ENCODE measurements at places on chromosomes 4 and X.

- no peak for DNase-seq
These were observed 2025.2 kb downstream of the PCDH7 start for GRCh38 chr4:32745351-32745750.

- DNase-seq: no peak
These were observed 1.2 kb upstream of the GATA1 start for GRCh38 chrX:48785186-48785539.

GRCh38 chrX:54923376-54923775 lies 2.8 kb downstream of the TRO start:
- no peak for DNase-seq

DNA sequence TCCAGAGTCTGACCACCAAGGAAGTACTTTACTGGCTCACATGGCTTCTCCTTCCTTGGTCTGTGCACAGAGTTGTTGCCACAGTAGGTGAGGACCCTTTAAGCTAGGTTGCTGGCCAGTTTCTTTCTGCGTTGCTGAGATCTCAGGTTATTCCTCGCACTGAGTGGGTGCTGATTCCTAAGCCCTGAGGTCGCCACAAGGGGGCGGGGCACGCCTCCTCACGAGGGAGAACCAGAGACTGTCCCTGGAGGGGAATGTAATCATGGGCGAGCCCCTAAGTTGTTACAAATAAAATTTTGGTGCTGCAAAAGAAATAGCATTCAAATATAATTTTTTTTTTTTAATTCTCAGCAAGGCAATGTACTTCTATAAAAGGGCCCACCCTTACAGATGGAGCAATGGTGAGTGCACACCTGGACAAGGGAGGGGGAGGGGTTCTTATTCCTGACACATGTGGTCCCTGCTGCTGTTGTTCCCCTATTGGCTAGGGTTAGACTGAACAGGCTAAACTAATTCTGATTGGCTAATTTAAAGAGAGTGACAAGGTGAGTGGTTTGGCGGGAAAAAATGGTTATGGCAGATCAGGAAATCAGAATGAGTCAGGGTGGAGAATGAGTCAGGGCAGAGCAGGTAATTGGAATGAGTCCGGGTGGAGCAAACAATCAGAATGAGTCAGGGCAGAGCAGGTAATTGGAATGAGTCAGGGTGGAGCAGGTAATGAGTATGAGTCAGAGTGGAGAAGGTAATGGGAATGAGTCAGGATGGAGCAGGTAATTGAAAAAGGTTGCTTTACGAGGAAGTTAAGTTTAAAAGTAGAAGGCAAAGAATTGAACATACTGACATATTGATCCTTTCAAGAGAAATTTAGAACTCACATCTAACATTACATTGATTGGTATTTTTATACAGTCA lies 107.5 kb downstream of the VSIG4 start:
- DNase-seq: no peak

- peak; percentile 55 for DNase-seq
These were observed 52.4 kb downstream of the GLRB start for GRCh38 chr4:157128395-157128794.

- DNase-seq: no peak
These were observed 349.4 kb downstream of the ARHGAP24 start for GRCh38 chr4:85824166-85824945.

DNA sequence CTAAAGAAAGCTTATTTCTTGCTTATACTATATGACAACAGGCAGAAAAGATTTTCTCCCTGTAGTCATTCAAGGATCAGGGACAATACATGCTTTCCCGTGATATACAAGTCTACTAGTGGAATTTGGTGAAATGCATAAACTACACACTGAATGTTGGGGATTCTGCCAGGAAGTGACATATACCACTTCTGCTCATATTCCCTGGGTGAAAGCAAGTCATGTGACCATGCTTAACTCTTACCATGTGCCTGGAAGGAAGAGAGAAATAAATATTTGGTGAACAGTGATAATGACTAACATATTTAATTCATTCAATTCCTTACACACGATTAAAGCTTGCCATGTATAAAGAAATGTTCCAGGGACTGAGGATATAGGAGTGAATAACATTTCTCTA lies 534.6 kb downstream of the PPARGC1A start:
- peak; percentile 48 for DNase-seq

DNA sequence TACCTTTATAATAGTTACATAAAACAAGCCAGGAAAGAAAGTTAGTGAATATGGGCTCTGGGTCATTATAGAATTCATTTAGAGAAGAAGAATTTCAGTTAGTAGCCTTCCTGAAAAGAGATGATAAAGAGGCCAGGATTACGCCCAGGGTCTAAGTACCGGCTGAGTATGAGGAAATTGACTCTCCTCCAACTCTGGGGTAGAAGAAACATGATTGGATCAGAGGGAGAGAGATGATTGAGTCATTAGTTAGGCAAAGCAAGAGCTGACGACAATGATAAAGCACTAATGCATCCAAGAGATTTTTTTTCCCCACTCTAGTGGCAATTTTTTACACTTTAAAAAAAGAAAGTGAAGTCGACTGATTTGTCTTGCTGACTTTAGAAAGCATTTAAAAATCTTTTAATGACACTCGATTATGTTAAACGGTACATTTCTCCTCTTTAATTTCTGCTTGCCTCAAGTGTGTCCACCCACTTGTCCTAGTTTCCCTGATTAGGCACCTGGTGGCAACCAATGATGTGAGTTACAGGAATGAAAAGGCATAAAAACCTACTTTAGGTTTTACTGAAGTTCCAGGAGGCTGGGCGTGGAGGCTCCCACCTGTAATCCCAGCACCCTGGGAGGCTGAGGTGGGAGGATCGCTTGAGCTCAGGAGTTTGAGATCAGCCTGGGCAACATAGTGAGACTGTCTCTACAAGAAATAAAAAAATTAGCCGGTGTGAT lies 37.3 kb upstream of the IGFBP7 start:
- peak; percentile 86 for DNase-seq

DNA sequence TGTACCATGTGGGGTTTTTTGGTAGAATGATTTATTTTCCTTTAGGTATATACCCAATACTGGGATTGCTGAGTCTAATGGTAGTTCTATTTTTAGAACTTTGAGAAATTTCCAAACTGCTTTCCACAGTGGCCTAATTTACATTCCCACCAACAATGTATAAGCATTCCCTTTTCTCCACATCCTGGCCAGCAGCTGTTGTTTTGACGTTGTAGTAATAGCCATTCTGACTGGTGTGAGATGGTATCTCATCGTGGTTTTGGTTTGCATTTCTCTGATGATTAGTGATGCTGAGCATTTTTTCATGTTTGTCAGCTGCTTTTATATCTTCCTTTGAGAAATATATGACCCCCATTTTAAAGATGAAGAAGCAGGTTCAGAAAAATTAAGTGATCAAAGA lies 153.7 kb downstream of the CBR4 start:
- DNase-seq: peak; percentile 98

- peak; percentile 74 for DNase-seq
These were observed 74.7 kb downstream of the PAQR3 start for GRCh38 chr4:78864405-78865024.

DNA sequence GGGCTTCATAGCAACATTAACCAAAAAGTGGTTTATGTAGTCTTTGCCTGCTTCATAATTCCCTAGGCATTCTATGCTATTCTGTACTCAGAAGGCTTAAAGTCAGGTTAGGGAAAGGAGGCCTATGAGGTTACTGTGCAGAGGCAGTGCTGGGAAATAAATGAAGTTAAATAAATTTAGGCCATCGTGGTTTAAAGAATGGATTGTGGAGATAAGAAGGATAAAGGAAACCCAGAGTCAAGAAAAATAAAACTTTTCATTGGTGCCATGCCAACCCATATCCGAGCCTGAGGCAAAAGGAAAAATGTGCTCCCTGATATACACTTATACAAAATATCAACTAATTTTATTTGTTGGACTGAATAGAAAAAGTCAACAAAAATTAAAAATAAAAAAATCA lies 70.2 kb downstream of the AR start:
- DNase-seq: no peak

- no peak for DNase-seq
These were observed 78.3 kb upstream of the DUSP21 start for GRCh38 chrX:44765556-44765955.

DNA sequence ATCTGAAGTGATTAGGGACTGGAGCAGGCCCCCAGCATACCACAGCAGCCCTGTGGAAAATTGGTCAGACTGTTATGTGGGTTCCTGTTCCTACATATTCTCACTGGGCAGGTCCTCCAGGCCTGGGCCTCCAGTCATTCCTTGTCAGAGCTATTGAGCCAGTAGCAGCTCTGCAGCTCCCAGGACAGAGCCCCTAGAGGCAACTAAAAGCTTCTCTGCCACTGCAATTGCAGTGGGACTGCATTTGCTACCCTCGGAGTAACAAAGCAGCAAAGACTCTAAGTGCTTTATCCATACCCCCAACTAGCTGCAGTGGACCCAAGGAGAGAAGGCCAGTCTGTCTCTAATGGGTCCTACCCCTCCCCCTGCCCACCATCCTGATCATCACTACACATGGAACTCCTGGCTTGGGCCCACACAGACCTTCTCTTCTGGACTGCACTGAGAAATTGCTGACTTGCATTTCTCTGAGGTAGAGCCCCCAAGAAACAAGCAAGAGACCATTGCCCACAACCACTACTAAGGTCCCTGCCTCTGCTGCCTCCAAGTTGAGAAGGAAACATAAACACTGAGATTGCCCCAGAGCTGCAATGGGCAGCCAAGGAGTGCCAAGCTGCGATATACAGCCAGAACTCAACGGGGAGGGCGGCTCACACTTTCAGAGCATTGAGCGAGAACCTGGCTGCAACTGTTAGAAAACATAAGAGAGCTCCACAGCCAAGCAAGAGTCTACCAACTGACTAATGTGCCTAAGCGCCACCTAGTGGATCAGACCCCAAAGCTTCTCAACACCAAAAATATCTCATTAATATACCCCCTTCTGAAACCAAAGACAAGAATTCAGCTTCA lies 738.7 kb upstream of the NDST4 start:
- DNase-seq: peak; percentile 37

DNA sequence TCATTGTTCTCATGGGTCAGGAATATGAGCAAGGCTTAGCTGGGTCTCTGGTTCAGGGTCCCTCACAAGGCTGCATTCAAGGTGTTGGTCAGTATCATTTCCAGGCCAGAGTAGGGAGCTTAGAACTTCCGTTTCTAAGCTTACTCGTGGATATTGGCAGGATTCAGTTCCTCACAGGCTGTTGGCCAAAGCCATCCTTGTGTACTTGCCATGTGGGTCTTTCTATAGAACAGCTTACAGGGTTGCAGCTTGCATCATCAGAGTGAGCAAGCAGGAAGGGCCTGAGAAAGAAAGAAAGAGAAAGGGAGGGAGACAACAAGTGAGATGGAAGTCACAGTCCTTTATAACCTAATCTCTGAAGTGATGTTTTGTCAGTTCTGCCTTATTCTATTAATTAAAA lies 5.1 kb upstream of the LIMCH1 start:
- peak; percentile 18 for DNase-seq

GRCh38 chr4:38082424-38083385 lies 122.5 kb downstream of the PTTG2 start:
- DNase-seq: peak; percentile 89

DNA sequence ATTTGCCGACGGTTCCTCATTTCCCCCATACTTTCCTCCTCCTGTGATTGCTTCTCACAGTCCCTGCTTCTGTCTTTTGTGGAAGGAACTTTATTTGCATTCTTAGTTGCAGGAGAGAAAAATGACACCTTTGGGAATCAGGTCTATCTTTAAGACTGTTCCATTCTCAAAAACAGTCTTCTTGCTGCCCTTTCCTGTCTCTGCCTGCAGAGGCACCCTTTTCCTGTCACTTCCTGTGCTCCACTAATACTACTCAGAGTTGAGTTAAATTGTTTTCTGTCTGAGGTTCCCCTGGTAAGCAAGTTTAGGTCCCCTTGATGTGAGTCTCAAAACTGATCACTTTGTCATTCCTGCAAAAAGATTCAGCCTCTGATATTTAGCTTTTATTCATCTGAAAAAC lies 208.8 kb upstream of the CLNK start:
- no peak for DNase-seq

DNA sequence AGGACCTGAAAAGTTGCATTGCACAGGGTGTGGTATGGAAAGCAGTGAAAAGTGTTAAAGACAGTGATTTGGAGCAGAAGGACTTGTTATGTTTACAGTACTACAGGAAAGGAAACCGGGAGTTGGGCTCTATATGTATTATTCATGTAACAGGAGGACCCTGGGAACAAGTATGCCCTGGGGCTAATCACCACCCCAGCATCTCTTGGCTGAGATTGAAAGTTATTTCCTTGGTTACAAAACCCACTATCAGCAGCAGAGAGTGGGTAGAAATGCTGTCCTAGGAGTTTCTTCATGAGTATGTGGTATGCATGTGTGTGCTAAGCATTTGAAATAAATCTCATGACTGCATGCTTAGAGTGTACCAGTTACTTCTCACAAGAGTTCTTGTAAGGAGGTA lies 46.9 kb downstream of the STK32B start:
- DNase-seq: no peak

GRCh38 chr4:12499693-12500092 lies 984.4 kb downstream of the RAB28 start:
- no peak for DNase-seq

DNA sequence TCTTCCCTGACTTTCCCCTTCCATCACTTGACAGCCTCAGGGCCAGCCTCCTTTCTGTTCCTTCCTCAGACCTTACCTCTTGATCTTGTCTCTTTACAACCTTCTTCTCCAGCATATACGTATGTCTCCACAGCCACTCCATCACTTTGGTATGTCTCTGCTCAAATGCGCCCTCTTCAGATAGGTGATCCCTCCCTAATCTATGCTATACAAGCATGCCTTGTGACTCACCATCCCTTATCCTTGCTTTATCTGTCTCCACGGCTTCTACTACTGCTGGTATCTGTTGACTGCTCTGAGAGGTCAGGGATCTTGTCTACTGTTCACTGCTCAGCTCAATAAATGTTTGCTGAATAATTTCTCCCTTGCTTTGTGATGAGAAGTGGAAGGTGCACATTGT lies 9.0 kb downstream of the ARAP2 start:
- DNase-seq: peak; percentile 32

DNA sequence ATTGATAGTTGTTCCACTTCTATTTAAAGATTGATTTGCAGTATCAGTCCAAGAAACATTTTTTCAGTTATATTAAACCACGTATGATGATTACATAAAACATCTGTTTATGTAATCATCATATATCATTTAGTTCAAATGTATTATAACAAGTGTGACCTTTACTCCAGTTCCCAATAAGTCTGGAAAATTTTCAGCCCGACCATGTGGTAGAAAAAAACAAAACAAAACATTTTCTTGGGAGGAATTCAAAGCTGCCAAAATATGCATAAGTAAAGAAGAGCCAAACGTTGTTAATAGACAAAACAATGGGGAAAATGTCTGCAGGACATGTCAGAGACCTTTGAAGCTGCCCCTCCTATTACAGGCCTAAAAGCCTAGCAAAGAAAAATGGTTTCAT lies 709.1 kb downstream of the FAT4 start:
- no peak for DNase-seq

GRCh38 chr4:72525938-72526337 lies 43.1 kb downstream of the ADAMTS3 start:
- peak; percentile 67 for DNase-seq

DNA sequence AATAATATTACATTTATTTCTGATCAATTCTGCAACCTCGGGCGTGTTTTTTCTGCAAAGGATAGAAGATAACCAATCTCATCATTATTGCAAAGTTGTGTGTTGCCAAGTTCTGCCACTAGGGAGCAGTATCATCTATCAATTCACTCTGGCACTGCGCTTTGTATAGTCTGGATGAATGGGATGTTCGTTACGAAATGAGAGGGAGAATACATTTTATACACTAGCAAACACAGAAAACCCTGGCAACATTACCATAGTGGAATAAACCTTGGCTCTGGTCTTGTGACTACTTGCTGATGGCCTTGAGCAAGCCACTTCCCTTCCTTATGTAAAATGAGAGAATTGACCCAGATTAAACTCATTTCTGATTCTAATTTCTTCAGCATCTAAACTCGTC lies 97.5 kb upstream of the ZNF518B start:
- DNase-seq: peak; percentile 51

Data from fibroblast of skin of right biceps (primary cell).